ENCODE measurements at places on chromosomes 7 and 10.

DNA sequence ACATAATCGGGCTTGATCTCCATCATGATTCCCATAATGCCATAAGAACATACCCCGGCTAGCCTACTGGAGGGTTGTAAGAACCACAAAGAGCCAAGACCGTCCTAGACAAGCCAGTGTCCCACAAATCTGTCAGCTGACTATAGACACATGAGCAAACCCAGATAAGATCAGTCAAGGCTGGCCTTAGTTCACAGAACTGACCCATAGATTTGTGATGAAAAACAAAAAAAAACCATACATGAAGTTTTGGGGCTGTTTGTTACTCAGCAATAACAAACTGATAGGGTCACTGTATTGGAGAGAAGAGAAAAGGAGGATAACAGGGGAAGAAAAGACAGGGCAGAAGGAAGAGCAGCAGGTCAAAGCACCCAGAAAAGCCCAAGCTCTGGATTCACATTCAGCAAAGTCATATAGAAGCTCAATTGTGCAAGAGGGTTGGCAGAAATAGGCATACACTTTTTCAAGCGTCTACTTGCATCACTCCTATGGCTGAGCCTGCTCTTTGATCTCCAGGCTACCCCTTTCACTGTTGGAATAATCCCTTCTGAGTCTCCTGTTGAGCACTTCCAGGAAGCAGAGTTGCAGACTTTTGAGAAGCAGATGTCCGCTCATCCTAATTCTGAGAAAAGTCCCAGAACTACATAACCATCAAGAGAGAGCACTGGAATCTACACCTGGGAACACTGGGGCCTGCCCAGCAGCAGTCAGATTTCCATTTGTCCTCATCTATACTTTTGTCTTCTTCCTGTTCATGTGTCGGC lies 122.0 kb upstream of the HABP2 start:
- no peak for DNase-seq

- DNase-seq: no peak
These were observed 339.0 kb upstream of the PRKCQ start for GRCh38 chr10:6919077-6919476.

GRCh38 chr7:16847381-16847860 lies 34.4 kb downstream of the AGR3 start:
- DNase-seq: no peak

GRCh38 chr7:54981913-54982312 lies 36.9 kb upstream of the EGFR start:
- no peak for DNase-seq

- no peak for DNase-seq
These were observed 215.1 kb downstream of the ADARB2 start for GRCh38 chr10:1522237-1522636.

DNA sequence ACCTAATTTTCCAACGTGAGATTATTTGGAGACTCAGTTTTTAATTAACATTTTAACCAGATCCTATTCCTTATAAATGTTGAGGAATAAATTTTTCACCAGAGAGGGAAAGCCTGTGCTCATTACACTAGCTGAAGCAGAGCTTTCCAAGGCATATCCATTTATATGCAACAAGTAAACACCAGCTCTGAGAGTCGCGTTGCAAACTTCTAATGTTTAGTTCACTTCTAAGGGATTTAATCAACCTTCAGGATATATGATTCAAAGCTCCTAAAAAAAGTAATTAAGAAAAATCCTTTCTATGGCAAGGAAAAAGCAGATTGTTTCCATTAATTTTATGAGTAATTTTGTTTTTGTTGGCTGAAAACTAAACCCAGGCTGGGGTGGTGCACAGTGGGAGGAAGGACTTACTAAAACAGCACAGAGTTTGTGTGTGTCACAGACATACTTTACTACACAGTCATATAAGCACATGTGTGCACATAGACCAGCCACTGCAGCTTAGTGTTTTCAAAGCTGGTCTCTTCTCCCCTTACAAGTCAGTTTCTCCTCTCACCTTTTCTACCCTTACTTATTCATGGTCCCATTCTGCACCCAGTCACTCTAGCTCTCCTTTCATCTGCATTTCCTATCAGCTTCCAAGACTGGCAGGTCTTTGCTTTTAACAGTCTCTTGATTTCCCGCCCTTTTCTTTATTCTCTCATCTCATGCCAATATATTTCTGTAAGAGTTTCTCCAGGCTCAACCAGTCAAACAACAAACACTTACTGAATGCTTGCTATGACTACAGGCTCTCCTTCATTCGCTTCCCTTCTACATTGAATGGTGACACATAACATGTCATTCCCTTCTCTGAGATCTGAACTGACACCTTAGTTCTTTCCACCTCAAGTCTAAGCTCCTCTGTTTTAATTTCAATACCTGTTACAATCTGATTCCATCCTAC lies 81.1 kb upstream of the FZD1 start:
- DNase-seq: peak; percentile 76

DNA sequence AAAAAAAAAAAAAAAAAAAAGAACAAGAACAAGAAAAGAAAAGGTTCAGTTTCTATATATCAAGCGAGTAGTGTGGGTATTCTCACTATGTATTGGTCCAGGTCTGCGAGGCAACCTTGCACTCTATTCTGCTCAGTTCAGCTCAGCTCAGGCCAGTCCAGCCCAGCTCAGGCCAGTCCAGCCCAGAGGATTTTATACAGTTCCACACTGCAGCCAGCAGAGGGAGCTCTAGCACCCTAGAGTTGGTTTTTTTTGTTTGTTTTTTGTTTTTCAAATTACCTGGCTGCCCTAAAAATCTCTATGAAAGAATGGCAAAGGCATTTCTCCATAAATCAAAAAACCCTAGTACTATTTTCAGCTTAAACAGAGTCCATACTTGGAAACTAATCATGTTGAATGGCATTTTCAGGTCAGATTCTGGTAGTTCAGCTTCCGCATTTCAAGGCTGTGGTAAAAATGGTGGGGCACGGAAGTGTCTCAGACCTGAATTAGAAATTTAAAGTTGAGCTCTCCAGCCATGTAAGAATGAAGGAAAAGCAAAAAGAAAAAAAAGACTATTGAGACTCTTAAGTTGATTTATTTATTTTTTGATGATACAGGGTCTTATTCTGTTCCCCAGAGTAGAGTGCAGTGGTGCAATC lies 55.2 kb upstream of the GSDME start:
- DNase-seq: peak; percentile 74

DNA sequence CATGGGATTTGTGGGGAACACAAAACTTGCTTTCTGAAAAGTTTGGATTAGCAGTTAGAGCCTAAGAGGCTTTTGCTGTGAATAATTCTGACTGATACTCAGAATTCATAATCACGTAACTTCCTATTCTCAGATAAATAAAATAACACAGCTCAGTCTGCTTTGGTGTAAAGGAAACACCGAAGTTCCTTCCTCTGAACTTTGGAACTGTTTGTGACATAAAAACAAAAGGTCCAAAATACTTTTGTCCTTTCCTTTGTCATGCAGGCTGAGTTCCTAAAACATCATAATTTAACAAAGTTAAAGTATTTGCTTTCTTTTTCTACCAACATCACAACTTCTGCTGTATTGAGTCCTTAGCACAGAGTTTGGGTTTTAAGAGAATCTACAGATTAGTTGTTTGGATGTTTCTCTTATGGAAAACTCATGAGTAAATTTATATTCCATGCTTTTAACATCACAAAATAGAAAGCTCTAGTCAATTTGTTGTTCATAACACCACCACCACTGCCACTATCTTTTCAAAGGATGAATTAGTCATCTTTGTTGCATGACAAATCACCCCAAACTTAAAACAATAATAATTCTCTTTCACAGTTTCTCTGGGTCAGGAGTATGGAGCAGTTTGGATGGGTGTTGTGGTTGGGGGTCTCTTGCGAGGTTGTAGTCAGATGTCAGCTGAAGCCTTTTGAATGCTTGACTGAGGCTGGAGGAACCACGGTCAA lies 123.4 kb downstream of the REEP3 start:
- DNase-seq: peak; percentile 86

DNA sequence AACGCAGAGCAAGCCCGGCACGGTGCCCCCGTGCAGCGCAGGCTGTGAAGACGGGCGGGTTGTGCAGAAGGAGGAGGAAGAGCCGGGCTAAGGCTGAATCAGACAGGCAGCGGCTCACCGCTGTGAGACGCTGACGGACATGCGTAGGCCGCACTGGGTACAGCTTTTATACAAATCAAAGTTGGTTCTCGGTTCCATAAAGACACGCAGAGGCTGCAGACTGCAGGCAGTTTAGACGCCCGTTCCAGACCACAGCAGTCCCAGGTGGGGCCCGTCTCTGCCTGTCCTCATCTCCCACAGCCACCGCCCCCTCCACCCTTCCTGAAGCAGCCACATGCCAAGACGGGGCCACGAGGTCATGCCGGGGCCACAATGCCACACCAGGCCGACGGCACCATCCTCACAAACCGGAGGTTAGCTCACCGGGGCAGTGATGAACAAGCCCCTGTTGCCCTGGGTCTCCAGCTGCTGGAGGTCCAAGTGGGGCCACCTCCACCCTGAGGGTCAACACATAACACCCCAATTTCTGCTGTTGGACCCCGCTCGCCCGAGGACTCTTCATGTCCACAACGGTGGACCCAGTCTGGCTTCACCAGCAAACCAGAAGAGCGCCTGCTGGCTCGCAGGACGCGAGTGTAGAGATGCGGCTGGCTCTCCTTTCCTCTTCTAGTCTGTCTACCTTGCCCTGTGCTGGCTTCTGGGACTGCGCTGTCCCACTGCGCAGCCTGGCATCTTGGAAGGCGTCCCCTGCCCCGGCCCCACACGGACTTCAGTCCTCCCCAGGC lies 227.2 kb downstream of the ELFN1 start:
- no peak for DNase-seq

DNA sequence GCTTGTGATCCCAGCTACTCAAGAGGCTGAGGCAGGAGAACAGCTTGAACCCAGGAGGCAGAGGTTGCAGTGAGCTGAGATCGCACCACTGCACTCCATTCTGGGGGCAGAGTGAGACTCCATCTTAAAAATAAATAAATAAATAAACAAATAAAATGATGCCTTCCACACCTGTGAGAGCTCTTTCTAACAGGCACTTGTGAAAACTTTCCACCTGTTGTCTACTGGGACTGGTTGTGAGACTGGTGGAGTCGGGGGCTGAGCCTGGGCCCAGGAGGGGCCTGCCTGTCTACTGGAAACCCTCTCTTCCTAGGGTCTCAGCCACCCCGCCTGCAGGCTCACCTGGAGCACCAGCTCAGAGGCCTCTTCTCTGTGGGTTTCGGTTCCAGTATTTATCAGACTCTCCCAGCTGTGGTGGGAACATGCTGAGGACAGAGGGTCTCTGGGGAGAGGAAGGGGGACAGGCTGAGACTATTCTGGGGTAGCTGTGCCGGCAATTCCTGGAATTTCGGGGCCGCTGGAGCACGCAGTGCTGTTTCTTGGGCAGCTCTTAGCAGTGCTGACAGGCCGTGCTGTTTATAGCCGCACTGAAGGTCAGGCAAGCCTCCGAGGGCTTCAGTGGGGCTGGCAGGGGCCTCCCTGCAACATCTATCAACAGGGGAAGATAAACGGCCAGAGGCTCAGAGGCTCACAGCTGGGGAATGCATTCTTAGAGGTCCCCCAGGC lies 3.8 kb downstream of the LDB3 start:
- no peak for DNase-seq

- no peak for DNase-seq
These were observed 650.7 kb downstream of the INHBA start for GRCh38 chr7:41052201-41052600.

DNA sequence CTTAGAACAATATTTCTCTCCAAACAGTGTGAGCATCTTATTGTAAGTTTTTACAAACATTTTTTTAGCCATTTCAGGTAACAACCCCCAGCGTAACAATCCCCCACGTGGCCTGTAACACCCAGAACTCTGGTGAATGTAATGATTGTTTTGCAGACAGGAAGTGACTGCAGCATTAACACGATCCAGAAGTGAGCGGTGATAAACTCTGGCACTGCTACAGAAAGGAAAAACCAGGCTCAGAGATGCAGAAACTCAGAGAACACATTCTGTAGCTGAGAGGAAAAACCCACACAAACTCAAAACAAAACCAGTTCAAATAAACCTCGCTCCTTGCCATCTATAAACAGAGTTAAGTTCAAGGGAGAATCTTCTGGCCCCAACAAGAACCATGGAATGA lies 285.7 kb downstream of the FGFR2 start:
- no peak for DNase-seq

DNA sequence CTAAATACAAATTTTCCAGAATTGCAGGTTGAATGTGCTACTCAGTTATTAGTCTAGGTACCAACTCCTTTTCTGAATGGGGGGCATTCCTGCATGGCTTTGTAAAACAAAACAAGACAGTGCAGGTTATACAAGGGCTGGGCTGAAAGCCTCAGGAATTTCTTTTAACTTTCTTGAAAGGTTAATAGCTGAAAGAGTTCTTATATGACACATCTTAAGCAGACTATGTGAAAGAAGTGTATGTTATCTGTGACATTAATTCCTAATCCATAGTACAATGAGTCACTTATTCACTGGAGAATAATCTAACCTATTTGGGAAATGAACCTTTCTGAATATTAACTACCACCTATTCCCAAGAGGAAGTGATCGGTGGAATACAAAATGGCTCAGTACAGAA lies 115.6 kb upstream of the FAM133B start:
- no peak for DNase-seq

GRCh38 chr7:43495572-43495971 lies 87.3 kb upstream of the STK17A start:
- no peak for DNase-seq

DNA sequence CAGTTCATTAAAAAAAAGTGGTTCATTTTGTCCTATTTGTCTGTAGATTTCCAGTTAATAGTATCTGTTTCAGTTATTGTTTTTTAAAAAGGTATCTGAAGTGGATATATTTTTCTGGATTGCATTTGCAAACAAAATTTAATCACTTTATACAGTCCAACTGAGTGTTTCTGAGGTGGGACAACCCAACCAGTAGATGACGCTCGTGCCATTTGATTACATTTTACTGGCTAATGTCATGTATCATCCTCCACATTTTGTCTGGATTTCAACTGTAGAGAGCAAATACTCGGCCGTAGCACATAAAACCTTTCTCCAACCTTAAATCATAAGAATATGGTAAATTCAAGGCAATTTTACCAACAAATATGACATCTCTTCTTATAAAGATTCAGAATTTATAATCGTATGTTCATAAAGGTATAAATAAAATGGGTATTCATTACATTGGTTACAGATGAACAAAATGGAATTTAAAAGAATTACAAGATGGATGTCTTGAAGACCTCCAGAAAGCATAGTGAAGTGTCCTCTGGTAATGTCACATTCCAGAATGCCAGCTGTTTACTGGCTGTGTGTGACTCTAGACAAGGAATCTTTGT lies 789.0 kb downstream of the PHTF2 start:
- no peak for DNase-seq

DNA sequence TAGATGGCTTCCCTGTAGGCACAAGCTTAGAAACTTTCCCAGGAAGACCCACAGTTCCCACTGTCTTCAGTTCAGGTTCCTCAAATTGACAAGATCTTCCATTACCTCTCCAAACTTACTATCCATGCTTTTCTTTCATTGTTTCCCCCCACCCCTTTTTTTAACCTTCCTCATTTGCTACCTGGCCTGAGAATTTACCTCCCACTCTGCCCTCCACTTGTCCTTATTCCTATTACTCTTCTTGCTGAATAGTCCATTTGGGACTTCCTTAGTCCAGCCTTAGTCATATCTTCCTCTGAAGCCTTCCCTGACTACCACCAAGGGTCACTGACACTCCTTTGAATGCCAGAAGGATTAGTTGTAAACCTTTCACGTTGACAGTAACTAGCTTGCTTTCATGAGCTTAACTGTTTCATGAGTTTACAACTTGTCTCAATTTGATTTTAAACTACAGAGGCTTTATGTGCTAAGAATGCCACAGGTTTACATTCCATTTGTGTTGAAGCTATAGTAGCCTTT lies 1.2 kb upstream of the CALU start:
- DNase-seq: peak; percentile 54

- DNase-seq: no peak
These were observed 192.9 kb upstream of the CSTF2T start for GRCh38 chr10:51892313-51892712.

- no peak for DNase-seq
These were observed 21.5 kb downstream of the HSPA12A start for GRCh38 chr10:116720668-116721546.

All from dermis blood vessel endothelial cell (primary cell).